ENCODE measurements at places on chromosomes 1 and 21.

GRCh38 chr1:226082959-226083301 is 20.4 kb downstream of the H3-3A start:
- DNase-seq = peak; percentile 23

- DNase-seq = no peak
Observed at GRCh38 chr1:151134991-151135390, 11.4 kb downstream of the SEMA6C start.

- DNase-seq = peak; percentile 20
Observed at GRCh38 chr1:168136709-168137514, at the start of gene GPR161. Gene GPR161, minus strand, starts transcription at chr1:168136930. Its CDS starts 32,080 bp downstream, at chr1:168104850.

DNA sequence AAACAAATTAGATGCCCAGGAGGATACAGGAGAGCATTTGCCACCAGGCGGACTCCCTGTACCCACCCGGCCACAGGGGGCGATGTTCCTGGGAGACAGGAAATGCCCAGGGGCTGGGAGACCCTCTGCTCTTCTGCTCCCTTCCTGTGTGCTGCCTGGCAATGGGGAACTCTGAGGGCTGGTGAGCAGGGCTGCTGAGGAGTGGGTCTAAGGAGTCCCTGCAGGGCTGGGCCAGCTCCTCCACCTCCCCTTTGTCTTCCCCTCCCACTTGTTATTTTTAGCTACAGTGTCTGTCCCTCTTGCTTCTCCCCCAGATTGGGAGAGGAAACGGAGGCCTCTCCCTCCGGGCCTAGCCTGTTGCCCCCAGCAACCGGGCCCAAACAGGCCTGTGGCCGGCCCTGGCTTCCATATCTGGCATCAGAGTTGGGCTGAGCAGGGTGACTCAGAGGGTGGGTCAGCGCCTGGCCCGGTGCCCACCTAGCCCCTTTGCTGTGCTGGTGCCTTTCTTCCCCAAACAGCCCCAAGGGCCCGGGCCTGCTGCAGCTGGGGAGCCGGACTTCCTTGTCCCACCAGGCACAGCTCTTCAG is 11.6 kb downstream of the LMNA start:
- no peak for DNase-seq

- no peak for DNase-seq
Observed at GRCh38 chr1:112904831-112905261, 51.1 kb downstream of the SLC16A1 start.

GRCh38 chr1:99673315-99673714 is 27.4 kb downstream of the PALMD start:
- no peak for DNase-seq

GRCh38 chr1:225891229-225891972 is 2.5 kb upstream of the LEFTY1 start:
- no peak for DNase-seq

DNA sequence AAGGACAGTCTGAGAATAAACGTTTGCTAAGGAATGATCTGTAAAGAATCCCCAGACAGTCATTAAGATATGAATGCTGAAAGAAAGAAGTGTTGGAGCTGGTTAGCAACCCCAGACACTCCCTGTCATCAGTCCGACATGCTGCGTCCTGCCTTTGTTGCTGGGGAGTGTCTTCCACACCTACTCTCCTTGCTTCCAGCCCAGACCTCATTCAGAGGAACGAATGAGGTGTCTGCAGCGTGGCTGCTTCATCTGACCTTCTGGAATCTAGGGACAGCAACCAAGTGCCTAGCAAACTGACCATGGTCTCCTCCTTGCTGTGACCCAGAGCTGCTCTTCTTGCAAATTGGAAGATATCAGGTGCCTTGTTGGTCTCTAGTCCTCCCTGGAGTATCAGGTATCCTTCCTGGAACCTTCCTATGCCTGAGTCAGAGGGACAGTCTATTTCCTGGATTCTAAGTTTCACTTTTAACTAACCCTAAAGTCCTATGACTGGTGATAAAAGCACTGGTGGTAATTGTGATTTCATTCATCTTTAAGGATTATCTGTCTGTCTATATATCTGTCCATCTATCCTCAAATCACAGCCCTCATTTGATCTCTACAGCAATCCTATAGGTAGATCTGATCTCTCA is 45.3 kb downstream of the NFASC start:
- DNase-seq = no peak

DNA sequence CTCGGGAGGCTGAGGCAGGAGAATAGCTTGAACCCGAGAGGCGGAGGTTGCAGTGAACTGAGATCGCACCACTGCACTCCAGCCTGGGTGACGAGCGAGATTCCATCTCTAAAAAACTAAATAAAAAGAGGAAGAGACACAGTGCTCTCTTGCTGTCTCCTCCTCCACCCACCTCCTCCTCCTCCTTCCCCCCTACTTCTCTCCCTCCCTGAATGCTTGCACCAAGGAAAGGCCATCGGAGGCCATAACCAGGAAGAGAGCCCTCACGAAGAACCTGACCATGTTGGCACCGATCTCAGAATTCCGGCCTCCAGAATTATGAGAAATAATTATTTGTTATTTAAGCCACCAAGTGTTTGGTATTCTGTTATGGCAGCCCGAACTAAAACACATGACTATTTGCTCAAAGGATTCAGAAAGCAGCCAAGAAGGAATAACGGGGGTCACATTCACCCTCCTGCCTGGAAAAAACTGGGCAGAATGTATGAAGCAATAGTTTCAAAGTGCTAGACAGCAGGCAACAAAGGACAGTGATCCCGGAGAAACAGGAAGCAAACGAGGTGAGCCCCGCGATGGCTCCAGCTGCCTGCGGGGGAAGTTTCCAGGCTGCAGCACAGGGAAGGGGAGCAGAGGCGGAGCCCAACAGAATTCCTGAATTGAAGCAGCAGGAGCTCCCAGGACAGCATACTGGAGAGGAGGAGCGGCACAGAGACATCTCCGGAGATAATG is 35.8 kb downstream of the LDLRAD1 start:
- no peak for DNase-seq

- DNase-seq = no peak
Observed at GRCh38 chr1:3530086-3530925, 75.8 kb downstream of the ARHGEF16 start.

DNA sequence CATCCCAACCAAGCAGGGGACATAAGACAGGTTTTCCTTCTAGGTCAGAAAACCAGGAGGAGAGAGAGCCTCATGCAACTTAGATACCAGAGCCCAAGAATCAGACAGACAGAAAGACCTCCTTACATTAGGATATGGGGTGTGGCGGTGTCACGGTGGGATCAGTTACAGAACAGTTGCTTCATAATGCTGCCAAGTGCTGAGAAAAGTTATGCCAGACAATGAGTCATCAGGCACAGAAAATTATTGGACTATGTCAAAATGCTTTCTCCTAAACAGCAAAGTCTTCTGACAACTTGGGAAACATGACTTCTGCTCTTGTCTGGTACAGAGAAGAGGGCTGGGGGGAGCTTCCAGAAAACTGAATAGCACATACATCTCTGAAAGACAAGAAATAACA is 1120.2 kb upstream of the TMPRSS15 start:
- no peak for DNase-seq

- no peak for DNase-seq
Observed at GRCh38 chr1:209219791-209220524, 363.6 kb upstream of the CAMK1G start.

GRCh38 chr21:41397471-41397891 is 28.6 kb upstream of the MX1 start:
- no peak for DNase-seq

- DNase-seq = no peak
Observed at GRCh38 chr1:73910062-73910461, 287.9 kb downstream of the LRRIQ3 start.

- DNase-seq = no peak
Observed at GRCh38 chr1:108502624-108503023, 52.5 kb downstream of the NBPF6 start.

- no peak for DNase-seq
Observed at GRCh38 chr1:20279509-20279908, 11.2 kb upstream of the VWA5B1 start.

DNA sequence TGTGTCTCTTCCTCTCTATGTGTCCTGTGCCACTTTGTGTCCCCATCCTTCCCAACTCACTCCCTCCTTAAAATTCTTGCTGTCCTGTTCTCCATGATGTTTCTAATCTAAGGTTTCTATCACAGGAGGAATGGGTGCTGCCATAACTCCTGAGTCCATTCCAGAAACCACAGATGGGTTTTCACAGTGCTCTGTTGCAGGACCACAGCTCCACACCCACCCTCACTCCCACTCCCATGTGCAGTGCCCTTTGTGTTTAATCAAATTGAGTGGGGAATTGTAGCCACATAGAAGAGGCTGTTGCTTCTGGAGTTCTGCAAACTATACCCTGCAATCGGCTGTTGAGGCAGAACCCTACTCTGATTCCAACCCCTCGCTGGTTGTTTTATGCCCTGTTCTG is 142.1 kb downstream of the SPATA46 start:
- no peak for DNase-seq

GRCh38 chr1:110502402-110503151 is 16.4 kb downstream of the KCNA10 start:
- DNase-seq = no peak

GRCh38 chr1:6209661-6210580 is 4.0 kb downstream of the RNF207 start:
- DNase-seq = no peak

DNA sequence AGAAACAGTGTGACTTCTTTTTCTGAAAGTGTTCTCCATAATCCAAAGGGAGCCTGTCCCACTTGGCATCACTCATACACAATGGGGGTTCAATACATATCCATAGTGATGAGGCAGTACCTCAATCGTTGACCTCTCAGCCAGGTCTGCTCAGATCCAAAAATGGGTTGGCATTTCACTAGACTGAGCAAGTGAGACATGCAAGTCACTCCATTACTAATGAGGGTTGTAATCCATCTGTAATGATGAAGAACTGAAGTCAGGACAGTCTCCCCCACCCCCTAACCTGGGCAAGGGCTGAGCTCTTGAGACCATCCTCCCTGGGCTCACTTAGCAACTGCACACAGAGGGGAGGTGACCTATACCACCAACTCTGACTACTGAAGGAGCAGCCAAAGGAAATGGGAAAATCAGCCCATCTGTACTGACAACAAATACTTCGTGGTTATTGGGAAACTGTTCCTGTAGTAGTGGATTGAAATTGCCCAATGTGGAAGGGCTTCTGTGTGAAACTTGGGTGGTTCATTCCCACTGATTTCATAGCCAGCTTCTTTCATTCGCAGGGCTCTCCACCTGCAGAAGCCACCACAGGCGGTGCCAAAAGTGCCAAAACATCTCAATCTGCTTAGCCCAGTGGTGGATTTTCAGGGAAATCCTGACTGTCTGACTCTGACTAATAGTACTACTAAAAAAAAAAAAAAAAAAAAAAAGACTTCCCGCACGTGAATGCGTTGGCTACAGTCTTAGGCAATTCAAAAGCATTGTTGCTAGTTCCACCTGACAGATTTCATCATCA is 5.0 kb downstream of the NGF start:
- DNase-seq = no peak

Data from NCI-H774 (cell line).